Stimulated activated CD4-positive, alpha-beta T cell treated with anti-CD3 and anti-CD28 coated beads, Interleukin-2, amount 100 ng/mL, for 4 hours (primary cell): ENCODE measurements at places on chromosomes 2 and 18.

DNA sequence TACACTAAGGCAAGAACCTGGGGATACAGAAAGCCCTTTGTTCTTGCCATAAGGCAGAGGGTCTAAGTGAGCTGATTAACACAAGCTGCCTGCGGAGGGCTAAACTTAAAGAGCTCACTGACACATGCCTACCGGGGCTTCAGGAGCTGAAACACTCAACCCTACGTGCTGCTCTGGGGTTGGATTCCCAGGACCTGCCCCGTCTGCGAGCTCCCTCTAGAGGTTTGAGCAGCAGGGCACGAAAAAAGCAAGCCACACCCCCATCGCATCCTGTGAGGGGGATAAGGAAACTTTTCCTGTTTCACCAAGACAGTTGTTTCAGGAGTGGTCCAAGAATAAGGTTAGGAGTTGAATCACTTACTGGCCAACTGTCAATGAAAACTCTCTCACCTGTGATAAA, 562.1 kb downstream of the TMX3 start:
- no peak for DNase-seq

- no peak for DNase-seq
These were observed 146.6 kb upstream of the NCK2 start for GRCh38 chr2:105597806-105598803.

DNA sequence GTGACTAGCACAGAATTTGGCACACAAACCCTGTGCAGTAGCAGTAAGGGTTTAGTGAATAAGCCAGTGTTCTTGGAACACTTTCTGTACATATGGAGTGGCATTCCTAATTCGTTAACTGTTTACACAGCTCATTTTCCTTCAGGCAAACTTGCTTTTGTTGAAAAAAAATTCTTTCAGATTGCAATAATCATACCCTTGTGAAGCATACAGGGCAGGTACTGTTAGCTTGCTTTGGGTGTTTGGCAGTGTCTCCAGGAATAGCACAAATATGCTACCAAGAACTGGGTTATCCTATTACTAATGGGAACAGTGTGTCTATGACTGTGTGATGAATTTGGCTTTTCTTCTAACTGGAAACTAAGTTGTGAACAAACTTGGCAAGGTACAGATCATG, 33.4 kb downstream of the UGP2 start:
- DNase-seq: no peak

- DNase-seq: no peak
These were observed 28.3 kb upstream of the STARD7 start for GRCh38 chr2:96236882-96237281.

DNA sequence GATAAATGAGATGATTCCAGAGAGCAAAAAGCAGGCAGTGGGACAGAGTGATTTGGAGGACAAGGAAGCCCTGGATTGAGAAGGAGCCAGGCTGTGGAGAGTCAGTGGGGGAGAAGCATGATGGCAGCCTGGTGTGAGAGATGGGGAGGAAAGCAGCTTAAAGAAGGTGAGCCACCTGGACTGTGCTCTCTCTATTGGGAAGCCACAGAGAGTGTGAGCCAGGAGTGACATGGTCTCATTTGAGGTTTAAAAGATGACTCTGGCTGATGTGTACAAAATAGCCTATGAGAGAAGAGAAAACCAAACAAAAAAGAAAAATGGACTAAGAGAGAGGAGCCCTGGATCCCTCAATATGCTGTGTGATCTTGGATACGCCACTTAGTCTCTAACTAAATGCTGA, 12.9 kb upstream of the EPAS1 start:
- DNase-seq: no peak

DNA sequence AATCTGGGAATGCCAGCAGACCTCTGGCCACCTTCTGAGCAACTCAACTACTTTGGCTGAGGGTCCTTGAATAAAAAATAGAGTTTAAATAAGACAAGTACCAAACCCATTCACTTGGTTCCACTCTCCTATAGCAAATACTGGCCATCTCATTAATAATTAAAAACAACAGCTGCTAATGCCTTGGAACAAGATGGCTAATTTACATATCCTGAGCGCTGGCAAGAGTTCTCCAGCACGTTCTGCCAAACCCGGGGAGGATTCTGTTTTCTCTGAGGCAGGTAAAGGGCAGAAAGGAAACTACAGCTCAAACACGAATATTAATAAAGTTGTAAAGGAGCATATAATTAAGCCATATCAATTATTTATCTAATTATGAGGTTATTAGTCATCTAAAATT, 1123.7 kb downstream of the TDRD15 start:
- DNase-seq: no peak

GRCh38 chr2:27914805-27915175, 24.3 kb downstream of the BABAM2 start:
- no peak for DNase-seq

- DNase-seq: no peak
These were observed 1.1 kb downstream of the HADHB start for GRCh38 chr2:26245810-26246209.

- no peak for DNase-seq
These were observed 228.3 kb downstream of the LDLRAD4 start for GRCh38 chr18:13446610-13447461.

DNA sequence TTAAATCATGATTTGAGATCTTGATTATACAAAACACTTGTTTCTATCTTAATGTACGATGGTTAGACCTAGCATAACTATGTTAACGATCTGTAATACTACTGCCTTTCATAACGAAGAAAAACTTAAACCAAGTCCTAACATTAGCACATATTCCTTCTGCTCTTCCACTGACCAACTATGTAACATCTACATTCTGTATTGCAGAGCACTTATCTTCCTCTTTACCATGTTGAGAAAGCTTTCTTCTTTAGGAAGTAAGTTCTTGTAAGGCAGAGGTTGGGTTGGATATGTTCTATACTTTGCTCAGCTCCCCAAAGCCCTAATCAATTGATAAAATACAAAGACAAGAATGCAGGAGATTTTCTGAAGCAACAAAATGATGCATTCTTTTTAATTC, 7.9 kb upstream of the ZNF407 start:
- no peak for DNase-seq

DNA sequence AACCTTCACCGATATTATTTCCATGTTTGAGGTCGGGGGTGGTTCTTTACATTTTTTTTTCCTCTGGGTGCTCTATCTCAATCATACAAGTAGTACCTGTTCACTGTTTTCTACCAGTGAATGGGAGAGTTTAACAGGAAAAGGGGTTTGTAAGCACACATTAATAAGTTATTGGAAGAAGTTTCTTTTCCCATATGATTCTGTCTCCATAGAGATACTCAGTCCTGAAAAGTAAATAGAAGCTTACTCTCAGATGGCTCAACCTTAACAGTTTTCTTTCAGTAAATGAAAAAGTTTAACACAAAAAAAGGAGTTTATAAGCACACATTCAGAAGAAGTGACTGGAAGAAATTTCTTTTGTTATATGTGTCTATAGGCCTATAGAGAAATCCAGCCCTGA, 995.6 kb upstream of the SLC39A10 start:
- DNase-seq: no peak

DNA sequence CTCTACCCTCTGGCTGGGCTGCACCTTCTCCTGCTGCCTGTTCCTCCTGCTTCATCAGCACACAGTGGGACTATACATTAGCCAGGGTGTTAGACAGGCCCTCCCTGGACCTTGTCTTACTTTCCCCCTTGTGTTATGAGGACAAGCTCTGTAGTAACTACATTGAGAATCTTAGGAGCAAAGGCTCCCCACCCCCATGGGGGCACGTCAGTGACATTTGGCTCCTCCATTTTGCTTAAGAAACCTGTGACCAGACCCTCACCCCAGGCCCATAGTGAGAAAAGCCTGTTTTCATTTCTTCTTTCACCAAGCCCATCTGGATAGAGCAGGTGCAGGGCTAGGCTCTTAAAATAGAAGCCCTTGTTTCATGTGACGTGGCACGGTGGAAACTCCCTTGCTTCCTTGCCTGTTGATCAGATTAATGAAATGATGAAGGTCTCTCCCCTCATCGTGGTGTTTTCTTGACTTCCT, 146.7 kb downstream of the RPIA start:
- DNase-seq: no peak

DNA sequence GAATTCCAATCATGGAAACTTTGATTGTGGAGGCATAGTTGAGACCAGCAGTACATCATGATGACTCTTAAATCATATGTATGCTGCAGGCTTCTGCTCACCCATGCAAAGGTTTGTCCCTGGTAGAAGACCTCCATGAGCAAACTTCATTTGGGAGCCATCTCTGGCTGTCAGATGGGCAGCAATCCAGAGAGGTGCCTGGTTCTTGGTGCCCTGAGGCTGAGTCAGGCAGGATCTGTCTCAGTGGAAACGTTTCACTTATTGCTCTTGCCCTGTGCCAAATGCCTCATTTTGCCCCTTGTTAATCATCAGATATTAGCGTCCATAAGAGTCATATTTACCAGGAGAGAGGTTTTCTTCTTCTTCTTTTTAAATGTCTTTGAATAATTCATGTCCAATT, 151.5 kb upstream of the CELF4 start:
- DNase-seq: no peak

- DNase-seq: no peak
These were observed 19.7 kb upstream of the DCTN1 start for GRCh38 chr2:74399785-74400184.

DNA sequence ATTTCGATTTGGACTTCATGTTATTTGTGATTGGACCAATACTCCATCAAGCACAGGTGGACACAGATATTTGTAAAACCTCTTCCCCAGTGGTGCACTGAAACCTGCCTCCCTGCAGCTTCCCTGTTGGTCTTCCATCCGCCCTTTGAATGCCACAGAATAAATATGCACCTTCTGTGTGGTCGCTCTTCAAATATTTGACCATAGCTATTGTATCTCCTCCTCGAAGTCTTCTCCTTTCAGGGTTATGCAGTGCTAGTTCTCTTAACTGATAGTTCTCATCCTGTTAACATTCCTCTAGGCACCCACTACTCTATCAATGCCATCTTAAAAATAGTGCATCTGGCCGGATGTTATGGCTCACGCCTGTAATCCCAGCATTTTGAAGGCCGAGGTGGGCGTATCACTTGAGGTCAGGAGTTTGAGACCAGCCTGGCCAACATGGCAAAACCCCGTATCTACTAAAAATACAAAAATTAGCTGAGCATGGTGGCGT, 12.5 kb downstream of the SPATS2L start:
- no peak for DNase-seq

DNA sequence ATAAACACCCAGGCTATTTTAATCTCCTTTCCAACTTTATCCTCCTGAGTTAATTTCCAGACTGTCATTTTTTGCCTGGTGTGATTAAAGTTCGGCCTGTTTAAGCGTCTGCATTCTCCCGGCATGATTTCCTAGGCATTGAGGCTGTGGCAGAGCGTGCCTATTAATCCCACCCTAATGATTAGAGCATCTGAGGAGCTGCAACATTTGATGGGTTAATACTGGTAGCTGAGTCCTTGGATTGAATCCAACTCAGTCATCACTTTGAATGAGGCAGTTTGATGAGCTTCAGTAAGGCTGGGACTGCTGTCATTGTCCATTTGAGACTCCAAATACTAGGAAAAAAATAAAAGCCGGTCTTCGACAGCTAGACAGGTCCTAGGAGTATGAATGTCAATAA, 882.5 kb downstream of the SLC4A3 start:
- DNase-seq: no peak

- DNase-seq: no peak
These were observed 8.9 kb upstream of the NFE2L2 start for GRCh38 chr2:177273408-177273807.

DNA sequence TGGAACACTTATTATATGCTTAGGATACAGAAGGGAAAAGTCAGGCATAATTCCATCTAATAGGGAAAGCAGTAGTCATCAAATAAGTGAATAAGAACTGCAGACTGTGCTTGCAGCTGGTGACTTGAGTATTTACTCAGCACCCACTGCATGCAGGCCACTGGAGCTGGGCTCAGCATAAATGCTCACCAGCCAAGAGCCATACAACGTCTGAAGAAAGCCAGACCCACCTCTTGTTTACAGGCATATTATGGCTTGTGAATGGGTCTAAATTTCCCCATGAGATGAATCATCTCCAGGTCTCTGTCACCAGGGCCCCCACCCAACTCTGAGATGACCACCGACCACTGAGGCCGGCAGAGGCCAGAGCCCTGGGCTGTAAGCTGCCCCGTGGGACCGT, 123.8 kb upstream of the PKDCC start:
- no peak for DNase-seq

- DNase-seq: no peak
These were observed at the start of gene SLC16A14 for GRCh38 chr2:230068651-230069055. Gene SLC16A14, minus strand, starts transcription at chr2:230068924. Its CDS starts 9,572 bp downstream, at chr2:230059352.

GRCh38 chr2:74902281-74902860, 56.1 kb upstream of the POLE4 start:
- no peak for DNase-seq

DNA sequence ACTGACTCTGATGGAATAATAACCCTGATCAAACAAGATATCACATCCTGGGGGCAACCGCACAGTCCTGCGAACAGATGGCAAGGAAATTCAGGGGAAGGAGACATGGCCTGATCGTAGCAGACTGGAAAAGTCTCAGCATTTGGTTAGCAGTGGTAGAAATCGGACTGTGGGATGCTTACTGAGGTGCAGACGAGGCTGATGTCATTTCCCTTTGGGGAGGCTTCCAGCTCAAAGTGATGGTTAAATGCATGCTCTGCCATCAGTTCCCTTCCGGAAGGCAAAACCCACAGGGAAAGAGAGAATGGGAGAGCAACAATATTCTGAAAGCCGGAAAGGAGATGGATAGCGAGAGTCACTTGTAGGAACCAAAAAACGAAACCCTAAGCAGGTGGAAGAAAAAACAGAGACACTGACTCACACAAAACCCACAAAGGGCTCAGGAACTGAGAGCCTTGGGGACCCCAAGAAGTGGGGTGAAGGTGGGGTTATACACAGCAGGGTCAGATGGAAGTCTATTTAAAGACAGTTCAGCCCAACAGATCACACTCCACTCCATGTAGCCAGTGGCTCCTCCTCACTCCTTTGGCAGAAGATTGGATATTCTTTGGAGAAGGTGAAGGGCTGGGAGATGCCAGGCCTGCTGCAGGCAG, 93.1 kb downstream of the INPP5D start:
- no peak for DNase-seq

DNA sequence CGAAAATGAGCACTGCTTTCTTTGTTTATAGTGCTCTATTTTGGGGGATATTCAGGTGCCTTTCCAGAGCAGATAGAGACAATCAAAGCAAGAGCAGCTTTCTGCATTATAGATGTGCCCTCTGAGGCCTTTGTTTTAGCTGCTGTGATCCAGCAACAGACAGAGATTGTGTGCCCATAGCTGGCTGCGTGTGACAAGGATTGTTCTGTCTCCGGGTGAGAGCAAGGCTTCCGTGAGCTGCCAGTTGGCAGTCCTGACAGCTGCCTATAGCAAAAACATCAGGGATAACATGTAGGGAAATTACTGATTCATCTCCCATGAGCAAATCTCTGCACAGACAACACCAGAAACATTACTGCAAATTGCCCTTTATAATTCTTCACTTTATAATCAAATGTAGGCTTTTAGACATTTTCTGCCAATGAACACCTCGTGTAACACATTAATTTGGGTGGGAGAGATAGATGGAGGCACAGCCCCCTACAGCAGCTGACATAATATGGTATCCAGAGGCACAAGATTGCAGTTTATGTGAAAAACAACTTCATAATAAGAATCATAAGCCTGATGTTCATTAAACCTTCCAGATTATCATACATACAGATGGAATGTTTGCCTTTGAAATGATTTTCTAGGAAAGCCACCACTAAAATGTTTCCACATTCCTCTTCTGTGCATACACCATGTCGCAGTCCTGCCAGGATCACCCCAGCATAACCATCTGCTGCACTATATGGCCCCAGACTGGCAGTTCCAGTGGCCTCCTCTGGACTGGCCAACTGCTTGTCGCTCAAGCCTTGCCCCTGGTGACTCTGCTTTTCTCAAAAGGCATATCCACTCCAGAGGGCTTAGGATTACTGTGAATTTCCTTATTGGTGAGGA, 131.2 kb downstream of the TRIB2 start:
- DNase-seq: no peak

GRCh38 chr2:62208074-62208757, 12.3 kb downstream of the B3GNT2 start:
- DNase-seq: no peak
